ENCODE measurements at places on chromosomes 5 and 9. TPM values are rescaled to one million over a fixed set of nuclear protein-coding genes. Genes with fewer than 3 reads are reported as not detected.

Gene OBP2B
- not detected for total RNA-seq

Gene HRH2
- 16.4 TPM for total RNA-seq

Gene FSTL4
- not detected for total RNA-seq

Gene TRPM6
- total RNA-seq, result not detected

Gene LCN10
- total RNA-seq, result 0.34 TPM

Gene ANXA2R
- 26.2 TPM for total RNA-seq

Gene TMEM215
- not detected for total RNA-seq

Gene DOCK8
- total RNA-seq, result 280 TPM

Gene NR5A1
- not detected for total RNA-seq

Gene TCF7
- total RNA-seq, result 30.8 TPM

Gene CNTNAP3B
- total RNA-seq, result not detected

Gene SLIT3
- total RNA-seq, result 0.64 TPM

Gene SLC36A1
- 6.9 TPM for total RNA-seq

Gene STXBP1
- 23.9 TPM for total RNA-seq

Gene KIF27
- 2.7 TPM for total RNA-seq

Gene KCNV2
- total RNA-seq, result not detected

Measured in T-helper 2 cell treated with Interferon-gamma antibody and Interleukin-4, amounts not matched to agents 100 ng/mL and 5 ng/mL, for 36 hours (primary cell).